ENCODE measurements at places on chromosomes 11 and 22.

DNA sequence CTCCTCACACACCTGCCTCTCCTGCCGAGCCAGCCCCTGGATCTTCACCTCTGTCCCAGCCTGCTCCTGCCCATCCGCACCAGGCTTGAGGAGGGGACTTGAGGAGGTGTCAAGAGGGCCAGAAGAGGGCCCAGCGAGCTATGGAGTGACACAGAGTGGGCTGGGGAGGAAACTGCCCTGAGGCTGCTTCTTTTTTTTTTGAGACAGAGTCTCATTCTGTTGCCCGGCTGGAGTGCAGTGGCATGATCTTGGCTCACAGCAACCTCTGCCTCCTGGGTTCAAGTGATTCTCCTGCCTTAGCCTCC lies 21.9 kb upstream of the CDON start:
- DNase-seq, result no peak

GRCh38 chr22:45504373-45505341 lies 2.0 kb downstream of the FBLN1 start:
- peak; percentile 43 for DNase-seq

DNA sequence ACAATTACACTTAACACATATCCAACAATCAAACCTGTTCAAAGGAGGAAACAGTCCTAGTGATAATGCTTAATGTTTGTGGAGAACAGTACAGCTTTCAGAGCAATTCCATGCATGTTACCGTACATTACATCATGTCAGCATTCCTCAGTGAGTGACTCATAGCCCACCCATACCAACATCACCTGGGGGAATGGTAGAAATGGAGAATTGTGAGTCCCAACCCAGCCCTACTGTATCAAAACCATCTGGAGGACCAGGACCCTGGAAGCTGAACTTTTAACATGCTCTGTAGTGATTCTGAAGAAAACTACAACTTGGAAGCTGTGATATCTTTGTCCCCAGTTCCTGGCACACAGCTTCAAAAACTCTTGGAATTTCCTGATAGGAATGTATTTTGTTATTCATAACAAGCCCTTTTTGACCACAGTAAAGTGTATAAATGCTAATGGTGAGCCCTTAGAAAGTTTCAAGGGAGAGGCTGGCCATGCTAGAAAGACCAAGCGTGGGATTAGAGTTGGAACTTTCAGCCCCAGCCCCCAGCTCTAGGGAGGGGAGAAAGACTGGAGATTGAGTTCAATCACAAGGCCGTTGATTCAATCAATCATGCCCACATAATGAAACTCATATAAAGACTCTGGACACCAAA lies 301.1 kb downstream of the BUD13 start:
- no peak for DNase-seq

GRCh38 chr11:35165423-35166368 lies 26.7 kb downstream of the CD44 start:
- no peak for DNase-seq

GRCh38 chr11:134569195-134569594 lies 157.2 kb upstream of the B3GAT1 start:
- DNase-seq, result no peak

DNA sequence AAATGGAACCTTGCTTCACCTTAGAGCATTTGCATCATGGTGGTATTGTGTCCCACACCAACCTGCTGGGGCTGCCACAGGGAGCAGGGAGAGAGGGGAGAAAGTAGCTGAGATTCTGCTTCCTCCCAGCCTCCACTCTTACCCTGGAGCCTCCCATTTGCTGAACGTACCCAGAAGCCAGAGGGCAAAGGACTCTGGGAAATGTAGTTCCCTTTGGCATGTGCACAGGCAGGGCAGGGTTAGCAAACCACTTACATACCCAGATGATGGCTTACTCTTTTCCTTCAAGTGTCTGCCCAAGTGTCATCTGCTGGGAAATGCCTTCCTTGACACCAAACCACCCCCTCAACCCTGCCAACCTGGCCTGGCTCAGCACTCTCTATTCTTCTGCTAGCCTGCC lies 16.9 kb downstream of the SMIM38 start:
- DNase-seq, result no peak

DNA sequence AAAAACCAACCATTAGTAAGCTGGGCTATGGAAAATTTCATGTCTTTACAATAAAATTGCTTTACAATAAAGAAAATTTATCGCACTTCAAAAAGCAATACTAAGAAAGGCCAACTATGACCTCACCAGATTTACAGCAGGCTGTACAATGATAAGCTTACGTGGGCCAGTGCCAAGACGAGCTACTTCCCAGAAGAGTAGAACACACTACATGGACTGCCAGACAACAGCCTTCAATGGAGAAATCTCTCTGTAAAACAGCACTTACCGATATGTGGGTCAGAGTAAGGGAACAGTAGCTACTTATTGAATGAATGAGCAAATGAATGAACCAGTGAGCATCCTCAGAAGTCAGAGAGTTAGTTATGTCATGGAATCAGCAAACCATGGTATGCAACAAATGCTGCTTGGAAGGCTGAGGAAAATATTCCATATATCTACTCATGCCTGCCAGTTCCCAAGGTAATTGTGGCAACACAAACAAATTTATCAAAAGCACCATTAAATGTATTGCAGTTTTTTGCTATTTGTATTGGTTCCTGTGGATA lies 74.4 kb downstream of the SLC36A4 start:
- no peak for DNase-seq

- DNase-seq, result no peak
Measured at GRCh38 chr11:57325735-57326048, 940 bp upstream of the TNKS1BP1 start.

DNA sequence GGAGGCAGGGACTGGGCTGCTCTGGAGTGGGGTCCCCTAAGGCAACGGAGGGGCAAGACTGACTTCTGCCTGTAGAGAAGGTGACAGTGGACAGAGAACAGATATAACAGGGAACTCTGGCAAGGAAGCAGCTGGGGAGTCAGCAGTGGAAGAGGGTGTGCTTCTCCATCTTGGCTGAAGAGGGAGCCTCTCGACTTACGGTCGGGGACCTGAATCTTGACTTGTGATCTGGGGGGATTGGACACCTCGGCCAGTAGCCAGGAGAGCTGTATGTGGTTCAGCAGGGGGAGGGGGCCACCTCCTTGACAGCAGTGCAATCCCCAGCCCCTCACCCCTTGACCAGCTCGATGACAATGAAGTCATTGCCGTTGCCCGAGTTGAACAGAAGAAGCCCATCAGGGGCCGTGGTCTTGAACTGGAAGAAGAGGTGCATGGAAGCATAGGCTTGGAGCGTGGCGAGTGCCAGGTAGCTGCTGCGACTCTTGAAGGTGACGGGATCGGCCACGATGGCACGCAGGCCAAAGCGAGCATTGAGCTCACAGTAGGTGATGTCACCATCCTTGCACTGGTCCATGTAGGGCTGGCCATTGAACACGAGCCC lies 60.0 kb downstream of the SLC22A12 start:
- no peak for DNase-seq

- no peak for DNase-seq
Measured at GRCh38 chr11:116466191-116466590, 306.6 kb downstream of the BUD13 start.

DNA sequence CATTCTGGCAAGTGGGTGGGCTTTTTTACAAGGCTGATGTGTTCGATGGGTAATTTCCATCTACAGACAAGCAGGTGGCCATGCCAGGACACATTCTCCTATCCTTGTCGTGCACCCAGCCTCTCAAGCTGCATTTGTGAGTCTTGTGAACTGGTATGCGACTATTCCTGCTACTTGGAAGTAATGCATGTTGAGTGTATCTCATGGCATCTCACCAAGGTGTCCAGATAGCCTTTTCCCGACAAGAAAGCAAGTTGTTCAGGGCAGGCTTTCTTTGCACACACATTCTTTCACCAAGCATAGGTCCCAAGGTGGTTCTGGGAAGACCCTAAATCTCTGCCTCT lies 18.8 kb upstream of the SYT13 start:
- no peak for DNase-seq
